ENCODE measurements at places on chromosomes 11 and 22.

DNA sequence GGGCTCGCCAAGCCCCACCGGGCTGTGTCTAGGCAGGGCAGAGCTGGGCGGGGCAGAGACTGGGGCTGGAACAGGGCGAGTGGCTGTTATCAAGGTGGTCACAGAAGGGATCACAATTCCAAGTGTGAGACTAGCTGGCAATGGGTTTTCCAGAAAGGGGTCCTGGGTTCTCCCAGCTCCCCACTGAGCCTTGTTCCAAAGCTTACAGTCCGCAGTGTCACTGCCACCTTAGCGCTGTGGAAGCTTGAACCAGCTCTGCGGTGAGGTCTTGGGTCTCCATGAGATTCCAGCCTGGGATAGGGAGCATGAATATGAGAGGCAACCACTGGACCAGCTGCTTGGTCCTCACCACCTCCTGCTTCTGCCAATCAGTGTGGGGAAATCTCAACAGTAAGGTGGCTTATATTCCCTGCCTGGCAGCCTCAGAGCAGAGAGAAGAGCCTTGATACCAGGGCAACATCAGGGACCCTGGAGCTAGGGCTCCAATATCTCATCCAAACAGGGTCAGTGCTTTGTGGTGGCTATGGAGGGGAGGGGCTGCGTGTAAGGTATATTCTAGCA is 831 bp downstream of the CD44 start:
- no peak for DNase-seq

DNA sequence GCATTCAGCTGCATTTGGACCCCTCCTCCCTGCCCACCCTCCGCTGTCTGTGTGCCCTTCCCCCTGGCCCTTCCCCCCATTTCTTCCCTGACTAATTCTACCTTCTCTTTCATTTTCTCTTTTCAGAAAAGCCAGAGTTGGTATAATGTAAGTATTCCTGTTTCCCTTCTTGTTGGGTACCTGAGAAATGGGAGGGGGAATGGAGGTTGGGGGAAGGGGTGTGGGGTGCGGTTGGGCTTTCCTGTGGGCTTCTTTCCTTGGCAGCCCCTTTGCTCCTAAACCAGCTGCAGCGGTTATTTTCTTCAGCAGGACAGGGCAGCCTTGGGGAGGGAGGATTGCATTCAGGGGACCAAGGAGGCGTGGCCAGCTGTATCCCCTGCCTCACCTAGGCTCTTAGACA is 70.2 kb downstream of the SCN3B start:
- DNase-seq = no peak

- no peak for DNase-seq
These were observed 70.5 kb downstream of the LUZP2 start for GRCh38 chr11:24567380-24567779.

DNA sequence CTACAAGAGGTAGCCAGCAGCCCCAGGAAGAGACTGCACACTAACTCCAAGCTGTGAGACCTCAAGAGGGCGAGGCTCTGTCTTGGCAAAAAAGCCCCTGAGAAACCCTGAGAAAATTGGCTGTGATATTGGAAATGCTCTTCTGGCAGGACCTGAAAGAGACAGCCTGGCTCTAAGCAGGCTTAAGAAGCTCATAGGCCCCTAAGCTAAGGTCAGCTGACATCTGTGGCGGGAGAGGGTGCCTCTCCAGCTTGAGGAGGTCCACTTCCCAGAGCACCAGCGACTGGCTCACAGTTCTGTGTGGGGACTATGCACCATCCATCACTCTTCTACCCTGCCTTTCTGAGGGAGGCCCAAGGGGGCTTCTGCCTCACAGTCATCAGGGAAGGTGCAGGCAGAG is 12.4 kb downstream of the PLEKHA7 start:
- DNase-seq = no peak

DNA sequence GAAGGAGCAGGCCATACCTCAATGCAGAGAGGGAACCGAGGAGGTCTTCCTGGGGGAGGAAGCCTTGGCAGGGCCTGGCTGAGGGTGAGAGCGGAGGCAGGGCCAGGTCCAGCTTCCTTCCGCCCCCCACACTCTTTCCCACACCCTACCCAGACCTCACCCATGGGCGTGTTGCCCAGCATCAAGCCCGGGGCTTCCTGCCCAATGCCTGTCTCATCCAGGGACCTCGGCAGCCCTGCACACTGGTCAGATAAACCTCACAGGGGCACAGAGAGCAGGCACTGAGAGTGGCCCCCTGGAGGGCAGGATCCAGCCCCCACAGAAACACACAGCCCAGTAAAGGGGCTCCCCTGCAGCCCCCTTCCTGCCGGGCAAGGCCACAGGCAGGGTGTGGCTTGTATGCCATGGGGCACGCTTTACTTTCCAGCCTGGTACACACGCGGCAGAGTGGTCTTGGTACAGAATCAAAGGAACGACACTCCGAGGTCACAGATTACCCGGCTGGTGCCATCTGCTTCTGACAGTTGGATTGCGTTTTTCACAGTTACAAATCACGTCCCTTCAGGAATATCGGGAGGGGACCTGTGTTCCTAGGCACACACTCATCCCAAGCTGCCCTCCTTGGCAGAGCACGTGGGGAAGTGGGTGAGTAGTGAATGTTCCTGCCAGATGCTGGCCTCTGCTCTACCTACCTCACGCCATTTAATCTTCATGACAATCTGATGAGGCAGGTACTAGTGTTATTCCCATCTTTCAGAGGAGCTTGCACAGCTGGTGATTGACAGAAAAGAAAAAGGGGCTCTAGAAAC is 20.0 kb upstream of the CD5 start:
- DNase-seq = no peak

All from fibroblast of the conjunctiva (primary cell).